ENCODE measurements at places on chromosomes 4 and X. TPM values are rescaled to one million over a fixed set of nuclear protein-coding genes. Genes with fewer than 3 reads are reported as not detected.

NLRP2B gene
- not detected for total RNA-seq

SPIN4 gene
- total RNA-seq = 10.1 TPM

RBM47 gene
- 96.7 TPM for total RNA-seq

MND1 gene
- 3.4 TPM for total RNA-seq

FRMPD3 gene
- total RNA-seq = 0.62 TPM

LONRF3 gene
- 4.8 TPM for total RNA-seq

SORBS2 gene
- total RNA-seq = 60.8 TPM

KCTD8 gene
- 0.85 TPM for total RNA-seq

COL4A6 gene
- total RNA-seq = 6.5 TPM

ADAMTS3 gene
- total RNA-seq = 0.18 TPM

FHDC1 gene
- 11.7 TPM for total RNA-seq

MAGEA11 gene
- not detected for total RNA-seq

SSX4 gene
- total RNA-seq = not detected

BTK gene
- total RNA-seq = 4.2 TPM

CDX4 gene
- not detected for total RNA-seq

MTNR1A gene
- not detected for total RNA-seq

MAML3 gene
- 6.9 TPM for total RNA-seq

TEX13D gene
- not detected for total RNA-seq

CLTRN gene
- 0.22 TPM for total RNA-seq

OPN1LW gene
- not detected for total RNA-seq

RNF4 gene
- total RNA-seq = 29.6 TPM

ARHGAP6 gene
- 3.0 TPM for total RNA-seq

All from esophagus squamous epithelium (tissue), 5 donors.